ENCODE measurements at places on chromosomes 12 and 14.

DNA sequence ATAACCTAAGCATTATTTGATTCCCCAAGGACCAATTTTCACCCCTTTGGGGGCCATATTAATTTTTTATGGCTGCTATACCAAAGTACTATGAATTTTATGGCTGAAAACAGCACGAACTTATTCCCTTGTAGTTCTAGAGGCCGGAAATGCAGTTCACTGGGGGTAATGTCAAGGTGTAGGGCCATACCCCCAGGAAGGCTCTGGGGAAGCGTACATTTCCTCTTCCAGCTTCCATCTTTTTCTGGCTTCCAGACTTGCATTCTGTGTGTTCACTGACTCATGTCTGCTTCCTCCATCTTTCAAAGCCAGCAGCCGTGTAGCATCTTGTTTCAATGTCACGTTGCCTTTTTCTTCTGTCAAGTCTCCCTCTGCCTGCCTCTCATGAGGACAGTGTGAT, 133.5 kb downstream of the BICD1 start:
- DNase-seq, result no peak

GRCh38 chr14:93331002-93331727, 1.7 kb downstream of the BTBD7 start:
- DNase-seq, result no peak

- no peak for DNase-seq
These were observed 271.5 kb upstream of the TBX3 start for GRCh38 chr12:114955414-114956014.

DNA sequence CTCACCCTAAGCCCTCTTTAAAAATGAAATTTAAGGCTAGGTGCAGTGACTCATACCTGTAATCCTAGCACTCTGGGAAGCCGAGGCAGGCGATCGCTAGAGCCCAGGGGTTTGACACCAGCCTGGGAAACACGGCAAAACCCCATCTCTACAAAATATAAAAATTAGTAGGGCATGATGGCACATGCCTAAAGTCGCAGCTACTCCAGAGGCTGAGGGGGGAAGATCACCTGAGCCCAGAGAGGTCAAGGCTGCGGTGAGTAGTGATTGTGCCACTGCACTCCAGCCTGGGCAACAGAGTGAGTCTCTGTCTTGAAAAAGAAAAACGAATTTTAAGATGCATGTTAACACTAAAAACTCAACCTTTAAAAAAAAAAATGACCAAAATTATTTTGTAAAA, 12.7 kb downstream of the GNPNAT1 start:
- no peak for DNase-seq

- no peak for DNase-seq
These were observed 4.1 kb downstream of the NFYB start for GRCh38 chr12:104133866-104134265.

- no peak for DNase-seq
These were observed 124.4 kb upstream of the KRR1 start for GRCh38 chr12:75635606-75636444.
